ENCODE measurements at places on chromosomes 2 and 18. TPM values are rescaled to one million over a fixed set of nuclear protein-coding genes. Genes with fewer than 3 reads are reported as not detected.

The SLC9A4 gene
- total RNA-seq, result not detected

The AQP4 gene
- not detected for total RNA-seq

The RAB27B gene
- total RNA-seq, result 0.35 TPM

The CD8B2 gene
- 0.09 TPM for total RNA-seq

DNA sequence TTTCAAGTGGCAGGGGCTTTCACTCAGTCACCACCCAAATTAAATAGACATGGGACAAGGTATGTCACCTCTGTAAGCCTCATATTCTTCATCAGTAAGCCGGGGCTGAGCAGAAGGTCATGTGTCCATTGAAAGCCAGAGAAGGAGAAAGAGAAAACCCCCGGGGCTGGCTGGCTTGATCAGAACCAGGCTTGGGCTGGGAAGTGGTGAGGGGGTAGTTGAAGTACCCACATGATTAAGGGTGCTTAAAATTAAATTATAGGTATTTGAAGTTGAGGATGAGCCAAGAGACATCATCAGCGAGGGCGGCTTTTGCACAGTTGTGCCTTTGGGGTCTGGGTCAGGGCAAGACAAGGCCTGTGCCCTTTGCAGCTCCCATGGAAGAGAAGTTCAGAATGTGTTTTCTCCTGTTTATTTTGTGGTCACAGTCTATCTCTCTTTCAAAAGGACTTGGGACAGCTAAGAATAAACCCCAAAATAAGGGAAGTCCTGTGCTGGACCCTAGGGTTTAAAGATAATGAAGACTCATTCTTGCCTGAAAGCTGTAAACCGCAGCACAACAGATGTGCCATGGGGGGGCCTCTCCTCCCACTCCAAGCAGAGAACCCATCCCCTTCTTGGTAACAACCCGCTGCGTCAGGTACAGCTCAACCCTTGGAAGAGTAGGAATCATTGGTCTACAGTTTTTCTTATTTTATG, 10.7 kb downstream of the DBI start:
- H3K27me3 ChIP-seq, result no peaks in the 10 kb centered on the region
- no peak overlapping the region for H3K4me3 ChIP-seq
- no peaks in the 10 kb centered on the region for H3K4me1 ChIP-seq
- H3K36me3 ChIP-seq, result peaks cover 26% of the 10 kb centered on the region
- DNase-seq, result no peak

- peaks cover 4% of the 10 kb centered on the region for H3K27me3 ChIP-seq
- no peaks in the 10 kb centered on the region for H3K4me1 ChIP-seq
Measured at GRCh38 chr2:104909317-104909716, 55.4 kb downstream of the POU3F3 start.

Measured in activated CD4-positive, alpha-beta T cell treated with anti-CD3 and anti-CD28 coated beads for 36 hours (primary cell).